ENCODE measurements at places on chromosomes 1 and 21.

GRCh38 chr1:188689542-188689941 is 1788.1 kb downstream of the BRINP3 start:
- no peak for DNase-seq

DNA sequence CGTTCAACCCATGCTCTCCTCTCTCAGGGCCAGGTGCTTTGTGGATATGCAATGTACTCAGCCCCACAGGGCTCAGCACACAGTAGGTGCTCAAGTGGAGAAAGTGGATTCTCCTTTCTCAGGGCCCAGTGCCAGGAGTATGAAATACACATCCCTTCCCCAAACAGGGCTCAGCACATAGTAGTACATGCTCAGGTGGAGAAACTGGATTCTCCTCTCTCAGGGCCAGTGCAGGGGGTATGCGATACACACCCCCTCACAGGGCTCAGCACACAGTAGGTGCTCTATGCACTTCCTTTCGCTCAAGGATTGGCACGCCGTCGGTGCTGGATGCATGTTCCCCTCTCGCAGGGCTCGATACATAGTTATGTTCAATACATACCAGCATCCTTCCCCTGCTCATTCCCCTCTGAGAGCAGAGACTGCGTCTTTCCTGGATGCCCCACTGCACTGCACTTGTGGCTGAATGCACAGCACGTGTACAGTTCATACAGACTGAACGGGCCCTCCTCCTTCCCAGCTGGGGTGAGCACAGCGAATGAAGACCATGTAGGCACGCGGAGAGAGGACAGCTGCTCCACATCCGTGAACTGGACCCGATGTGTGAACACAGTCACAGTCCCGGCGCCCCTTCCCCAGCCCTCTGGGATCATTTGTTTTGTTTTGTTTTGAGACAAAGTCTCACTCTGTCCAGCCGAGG is 16.6 kb upstream of the DISP3 start:
- no peak for DNase-seq

GRCh38 chr21:29072873-29073221 is 601 bp downstream of the CCT8 start:
- DNase-seq: no peak

DNA sequence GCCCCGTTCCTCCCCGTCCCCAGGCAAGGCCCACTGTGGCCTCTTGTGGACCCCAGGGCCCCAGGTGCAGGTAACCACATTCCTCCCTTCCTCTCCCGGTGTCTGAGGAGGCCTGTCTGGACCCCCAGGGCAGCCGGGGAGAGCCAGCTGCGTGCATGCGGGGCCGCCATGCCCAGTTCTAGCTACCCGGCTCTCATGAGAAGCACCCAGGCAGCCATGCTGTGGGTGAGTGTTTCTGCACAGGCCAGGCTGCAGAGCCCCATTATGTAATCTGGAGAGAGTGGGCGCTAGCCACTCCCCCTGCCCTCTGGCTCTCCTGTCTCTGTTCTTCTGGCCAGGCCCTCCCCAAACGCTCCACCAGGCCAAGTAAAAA is 18.4 kb upstream of the PLEKHG5 start:
- no peak for DNase-seq

GRCh38 chr1:49208712-49209111 is 432.0 kb upstream of the BEND5 start:
- DNase-seq: no peak

- DNase-seq: no peak
Observed at GRCh38 chr1:44828003-44828651, 14.9 kb downstream of the PTCH2 start.

DNA sequence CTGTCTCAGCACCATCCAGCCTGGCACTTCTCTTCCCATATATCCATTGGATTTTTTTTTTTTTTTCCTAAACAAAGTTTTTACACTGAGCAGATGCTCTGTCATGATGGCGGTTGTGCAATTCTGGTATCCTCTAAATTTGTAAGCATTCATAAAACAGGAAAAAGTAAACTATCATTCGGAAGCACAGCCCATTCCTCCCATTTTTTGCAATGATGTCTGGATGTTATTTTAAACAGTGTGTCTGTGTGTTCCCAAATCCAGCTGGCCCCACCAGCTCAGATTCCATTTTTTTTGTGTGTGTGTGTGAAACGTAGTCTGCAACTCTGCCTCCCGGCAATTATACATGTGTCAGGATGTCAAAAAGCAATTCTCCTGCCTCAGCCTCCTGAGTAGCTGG is 33.5 kb downstream of the PDPN start:
- DNase-seq: no peak

- no peak for DNase-seq
Observed at GRCh38 chr1:33147997-33148314, 33.9 kb downstream of the TRIM62 start.

- no peak for DNase-seq
Observed at GRCh38 chr1:78869136-78869535, 137.4 kb downstream of the ADGRL4 start.

- DNase-seq: no peak
Observed at GRCh38 chr1:43425045-43425444, 28.7 kb downstream of the HYI start.

- no peak for DNase-seq
Observed at GRCh38 chr1:230994860-230995259, 16.0 kb downstream of the ARV1 start.

GRCh38 chr1:227072991-227073390 is 132.9 kb downstream of the COQ8A start:
- DNase-seq: no peak

- DNase-seq: no peak
Observed at GRCh38 chr1:3511306-3511705, 56.8 kb downstream of the ARHGEF16 start.

DNA sequence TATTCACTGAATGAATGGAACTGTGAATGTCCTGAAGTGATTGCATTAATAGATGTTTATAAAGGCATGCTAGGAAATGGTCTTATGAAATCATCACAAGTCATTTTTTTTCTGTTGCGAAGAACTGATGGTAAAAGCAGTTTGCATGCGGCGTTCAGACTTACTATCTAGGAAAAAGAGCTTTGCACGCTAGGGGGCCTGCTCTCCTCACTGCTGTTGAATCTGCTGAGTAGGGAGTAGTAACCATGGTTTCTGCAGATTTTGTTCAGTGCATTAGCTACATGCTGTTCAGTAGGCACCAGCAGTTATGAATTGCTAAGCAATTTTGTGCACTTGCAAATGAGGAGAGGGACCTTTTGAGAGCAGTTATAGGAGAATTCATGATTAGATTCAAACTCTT is 57.9 kb downstream of the CENPF start:
- no peak for DNase-seq

- no peak for DNase-seq
Observed at GRCh38 chr1:17739050-17739449, 16.1 kb upstream of the ACTL8 start.

GRCh38 chr1:163406772-163407171 is 85.0 kb downstream of the NUF2 start:
- DNase-seq: no peak

GRCh38 chr1:201463071-201463552 is 5.9 kb downstream of the PHLDA3 start:
- no peak for DNase-seq

DNA sequence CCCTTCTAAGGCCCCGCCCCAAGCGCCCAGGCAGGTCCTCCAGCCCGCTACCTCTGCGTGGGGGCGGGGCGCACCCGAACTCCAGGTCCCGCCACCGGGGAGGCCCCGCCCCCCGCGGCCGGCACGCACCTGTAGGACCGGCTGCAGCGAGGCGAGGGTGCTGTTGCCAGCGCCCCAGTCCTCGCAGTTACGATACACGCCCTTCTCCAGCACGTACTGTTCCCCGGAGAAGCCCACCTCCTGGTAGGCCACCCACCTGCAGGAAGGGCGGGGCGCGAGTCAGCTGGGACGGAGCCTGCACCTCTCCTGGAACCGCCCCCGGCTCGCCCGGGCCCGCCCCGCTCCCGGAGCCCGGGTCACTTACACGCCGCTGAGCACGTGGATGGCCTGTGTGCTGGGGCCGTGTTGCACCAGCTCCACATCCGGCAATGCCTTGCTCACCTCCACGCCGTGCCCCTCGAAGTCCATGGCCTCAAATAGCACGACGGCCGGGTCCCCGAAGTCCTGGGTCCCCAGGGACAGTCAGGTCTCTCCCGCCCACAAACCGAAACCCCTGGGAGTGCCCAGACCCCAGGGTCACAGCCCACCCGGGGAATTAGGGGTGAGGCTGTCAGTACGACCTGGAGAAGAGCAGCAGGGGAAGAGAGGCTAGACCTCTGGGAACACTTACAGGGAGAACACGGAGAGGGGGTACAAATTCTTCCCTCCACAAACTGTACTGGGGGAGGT is 17.3 kb downstream of the CRYBG2 start:
- peak; percentile 86 for DNase-seq

DNA sequence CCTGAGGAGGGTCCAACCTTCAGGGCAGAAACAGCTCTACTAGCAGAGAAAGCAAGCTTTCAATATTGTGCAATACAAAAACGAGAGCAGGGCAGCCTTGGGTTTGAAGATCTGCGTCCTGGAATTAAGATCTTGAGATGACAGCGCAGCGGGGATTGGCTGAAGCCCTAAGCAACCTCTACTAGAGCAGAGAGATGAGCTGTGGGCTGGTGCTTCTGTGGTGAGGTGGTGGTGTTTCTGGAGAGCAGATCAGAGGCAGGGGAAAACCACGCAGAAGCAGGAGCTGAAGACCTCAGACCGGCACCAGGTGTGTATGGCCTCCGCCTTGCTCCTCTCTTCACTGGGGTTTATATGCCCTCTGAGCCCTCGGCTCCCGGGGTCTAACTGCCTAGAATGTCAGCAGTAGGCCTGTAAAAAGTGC is 12.5 kb downstream of the TRAF3IP3 start:
- DNase-seq: peak; percentile 64

- DNase-seq: no peak
Observed at GRCh38 chr1:161473348-161473747, 31.9 kb upstream of the FCGR2A start.

- no peak for DNase-seq
Observed at GRCh38 chr1:117093091-117093534, 28.4 kb downstream of the TRIM45 start.

- DNase-seq: no peak
Observed at GRCh38 chr1:180160357-180160756, 5.7 kb downstream of the QSOX1 start.

GRCh38 chr1:193355178-193355577 is 168.8 kb upstream of the B3GALT2 start:
- DNase-seq: no peak

DNA sequence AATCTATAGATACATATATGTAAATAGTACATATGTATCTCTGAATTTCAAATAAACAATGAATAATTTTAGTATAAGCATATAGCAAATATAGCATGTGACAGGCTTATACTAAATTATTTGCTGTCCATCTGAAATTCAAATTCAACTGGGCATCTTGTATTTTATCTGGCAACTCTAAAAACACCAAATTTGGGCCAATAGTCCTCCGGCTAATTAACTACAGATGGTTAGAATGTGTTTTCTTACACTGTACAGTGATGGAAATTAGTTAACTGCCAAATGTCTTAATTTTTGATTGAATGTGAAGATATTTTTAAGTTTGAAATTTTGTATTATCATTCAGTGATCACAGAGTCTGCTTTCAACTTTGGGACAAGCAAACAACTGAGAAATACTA is 30.7 kb downstream of the KCNJ15 start:
- no peak for DNase-seq

GRCh38 chr1:3068564-3069431 is at the start of gene PRDM16:
Gene PRDM16, plus strand, starts transcription at chr1:3069203. Its CDS starts 57 bp downstream, at chr1:3069260.
- peak; percentile 24 for DNase-seq

GRCh38 chr1:96521994-96522760 is 199.4 kb upstream of the PTBP2 start:
- DNase-seq: no peak

- DNase-seq: no peak
Observed at GRCh38 chr1:111732718-111733117, 6.5 kb downstream of the INKA2 start.

GRCh38 chr1:20753589-20753988 is 21.1 kb upstream of the SH2D5 start:
- DNase-seq: no peak

GRCh38 chr1:116508085-116508983 is 62.5 kb downstream of the CD58 start:
- DNase-seq: no peak

- DNase-seq: peak; percentile 65
Observed at GRCh38 chr1:6614019-6614928, 743 bp downstream of the PHF13 start.

- DNase-seq: no peak
Observed at GRCh38 chr1:26597629-26598039, 68.1 kb downstream of the RPS6KA1 start.

DNA sequence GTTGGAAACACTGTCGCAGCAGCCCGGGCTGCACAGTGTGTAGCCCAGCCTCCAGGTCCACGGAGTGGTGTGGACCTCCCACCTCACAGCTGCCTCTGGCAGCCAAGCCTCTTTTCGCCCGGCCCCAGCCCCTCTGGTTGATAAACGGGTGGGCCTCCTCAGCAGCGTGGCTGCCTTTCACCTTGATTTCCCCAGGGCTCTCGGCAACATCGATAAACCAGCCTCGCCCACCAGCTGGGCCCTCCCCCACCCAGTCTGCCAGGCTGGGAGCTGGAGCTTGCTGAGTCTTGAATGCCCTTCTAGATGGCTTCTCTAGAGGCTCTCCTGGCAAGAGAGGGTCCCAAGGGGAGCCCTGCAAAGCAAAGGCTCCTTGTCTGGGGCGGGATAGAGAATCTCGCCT is 31.0 kb upstream of the LHX4 start:
- no peak for DNase-seq

GRCh38 chr1:55618199-55618598 is 403.0 kb upstream of the USP24 start:
- no peak for DNase-seq

GRCh38 chr1:147545133-147545532 is 3.8 kb downstream of the BCL9 start:
- peak; percentile 68 for DNase-seq

DNA sequence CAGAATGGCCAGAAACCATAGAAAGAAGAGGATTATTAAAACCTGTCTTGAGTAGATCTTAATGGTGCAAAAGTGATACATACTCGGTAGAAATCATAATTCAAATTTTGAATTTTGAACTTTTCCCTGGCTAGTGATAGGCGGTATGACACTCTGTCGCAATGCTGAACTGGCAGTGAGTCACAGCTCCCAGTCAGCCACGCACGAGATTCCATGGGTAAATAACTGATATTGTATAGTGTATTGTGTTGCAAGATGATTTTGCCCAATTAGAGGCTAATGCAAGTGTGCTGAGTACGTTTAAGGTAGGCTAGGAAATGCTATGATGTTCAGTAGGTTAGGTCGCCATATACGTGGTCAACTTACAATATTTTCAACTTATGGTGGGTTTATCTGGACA is 207.0 kb downstream of the SIPA1L2 start:
- DNase-seq: no peak

DNA sequence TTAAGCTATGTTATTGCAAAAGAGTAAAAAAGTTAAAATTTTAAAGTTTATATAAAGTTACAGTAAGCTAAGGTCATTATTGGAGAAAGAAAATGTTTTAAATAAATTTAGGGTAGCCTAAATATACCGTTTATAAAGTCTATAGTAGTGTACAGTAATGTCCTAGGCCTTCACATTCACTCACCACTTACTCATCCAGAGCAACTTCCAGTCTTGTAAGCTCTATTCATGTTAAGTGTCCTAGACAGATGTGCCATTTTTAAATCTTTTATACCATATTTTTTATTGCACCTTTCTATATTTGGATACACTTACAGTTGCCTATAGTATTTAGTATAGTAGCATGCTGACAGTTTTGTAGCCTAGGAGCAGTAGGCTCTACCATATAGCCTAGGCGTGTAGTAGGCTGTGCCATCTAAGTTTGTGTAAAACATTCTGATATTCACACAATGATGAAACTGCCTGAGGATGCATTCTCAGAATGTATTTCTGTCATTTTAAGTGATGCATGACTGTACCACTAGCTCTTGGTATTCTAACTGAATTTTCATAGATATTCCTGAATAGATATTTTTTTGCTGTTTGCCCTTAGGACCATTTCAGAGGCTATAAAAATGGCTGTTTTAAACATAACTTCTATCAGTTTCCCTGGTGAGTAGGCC is 26.8 kb downstream of the PPP2R5A start:
- no peak for DNase-seq

Measured in stimulated activated CD4-positive, alpha-beta T cell treated with anti-CD3 and anti-CD28 coated beads, Interleukin-12 subunit alpha, Interleukin-12 subunit beta, amount 100 ng/mL, for 4 hours (primary cell).